ENCODE measurements at places on chromosomes 2 and 18.

GRCh38 chr2:163713534-163714311 lies 22.1 kb downstream of the FIGN start:
- no peak for DNase-seq

DNA sequence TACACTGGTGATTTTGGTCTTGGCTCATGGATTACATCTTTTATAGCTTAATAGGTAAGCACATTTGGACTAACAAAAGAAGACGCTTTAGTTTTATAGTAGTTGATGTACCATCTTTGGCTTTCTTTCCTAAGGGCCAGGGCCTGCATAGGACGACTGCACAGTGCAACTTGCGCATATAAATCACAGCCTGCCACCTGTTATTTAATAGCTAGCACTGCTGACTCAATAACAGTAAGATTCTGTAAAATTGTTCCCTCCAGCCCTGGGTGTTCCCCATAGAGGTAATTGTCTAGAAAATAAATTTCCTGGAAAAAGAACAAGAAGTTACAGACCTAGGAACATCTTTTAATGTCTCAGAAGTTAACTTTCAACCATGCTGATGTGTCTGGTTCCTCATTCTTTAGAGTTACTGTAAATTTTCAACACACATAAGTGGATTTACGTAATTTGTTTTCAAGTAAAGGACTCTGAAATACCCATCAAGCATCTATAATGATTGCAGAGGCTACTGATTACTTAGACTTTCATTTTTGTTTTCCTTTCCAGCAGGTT lies 594.2 kb upstream of the NXPH2 start:
- DNase-seq: no peak

DNA sequence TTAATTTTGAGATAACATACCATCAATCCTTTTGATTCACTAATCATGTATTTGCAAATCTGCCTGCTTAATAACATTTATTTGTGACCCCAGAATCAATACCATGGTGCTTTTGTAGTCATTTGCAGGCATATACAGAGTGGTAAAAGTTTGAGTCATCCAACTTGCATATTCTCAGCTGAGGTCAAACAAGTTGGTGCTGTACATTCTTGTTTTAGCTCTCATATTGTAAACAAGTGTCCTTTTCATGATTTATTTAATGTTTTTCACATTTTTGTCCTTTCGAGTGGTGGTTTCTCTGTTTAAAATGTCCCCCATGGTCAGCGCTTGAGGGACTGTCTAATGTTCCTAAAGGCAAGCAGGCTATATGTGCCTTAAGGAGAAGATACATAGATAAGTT lies 17.5 kb downstream of the RAB27B start:
- DNase-seq: no peak

- peak; percentile 59 for DNase-seq
Measured at GRCh38 chr2:64019083-64019974, at the start of gene VPS54. Gene VPS54 (minus strand): TSS chr2:64019428. CDS start chr2:63983999, 35,429 bp downstream.

All from T-helper 2 cell treated with Interferon-gamma antibody and Interleukin-4, amounts not matched to agents 5 μg/mL and 100 μg/mL, for 36 hours (primary cell).